Osteoblast (primary cell): ENCODE measurements at places on chromosomes 16 and 17. TPM values are rescaled to one million over a fixed set of nuclear protein-coding genes. Genes with fewer than 3 reads are reported as not detected.
A peak's percentile ranks its signal among the peaks of the same experiment; 100 is the strongest.

TEN1 gene
- 23.2 and 23.6 TPM in 2 replicates for total RNA-seq

DNA sequence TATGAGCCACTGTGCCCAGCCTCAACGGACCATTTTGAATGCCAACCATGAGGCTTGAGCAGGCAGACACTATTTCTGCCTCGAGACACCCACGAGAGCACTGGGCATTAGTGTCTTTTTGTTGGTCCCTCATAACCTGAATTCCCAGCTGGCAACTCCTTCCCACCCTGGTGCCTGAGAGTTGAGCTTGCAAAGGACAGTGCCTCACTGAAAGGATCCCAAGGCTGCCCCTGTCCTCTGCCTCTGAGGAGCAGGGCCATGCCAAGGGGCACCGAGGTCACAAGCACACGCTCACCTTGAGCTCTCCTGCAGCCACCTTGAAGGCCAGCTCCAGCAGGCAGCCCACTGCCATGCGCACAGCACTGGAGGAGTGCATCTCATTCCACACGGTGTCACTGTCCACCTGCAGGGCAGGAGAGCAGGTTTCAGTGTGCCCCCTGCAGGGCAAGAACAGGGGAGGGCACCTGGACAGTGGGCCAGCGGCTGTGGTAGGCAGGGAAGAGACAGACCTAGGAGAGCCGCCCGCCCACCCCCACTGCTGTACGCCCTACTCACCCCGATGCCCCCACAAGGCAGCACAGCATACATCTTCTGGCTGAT is 12.8 kb downstream of the G6PC3 start:
- H3K36me3 ChIP-seq = peaks cover 37% of the 10 kb centered on the region
- H3K4me1 ChIP-seq = peaks cover 37% of the 10 kb centered on the region
- DNase-seq = peak; percentile 56
- H3K4me3 ChIP-seq = no peak overlapping the region
- no peaks in the 10 kb centered on the region for H3K27me3 ChIP-seq
- H3K27ac ChIP-seq = peak overlapping the region; percentile 95

DNA sequence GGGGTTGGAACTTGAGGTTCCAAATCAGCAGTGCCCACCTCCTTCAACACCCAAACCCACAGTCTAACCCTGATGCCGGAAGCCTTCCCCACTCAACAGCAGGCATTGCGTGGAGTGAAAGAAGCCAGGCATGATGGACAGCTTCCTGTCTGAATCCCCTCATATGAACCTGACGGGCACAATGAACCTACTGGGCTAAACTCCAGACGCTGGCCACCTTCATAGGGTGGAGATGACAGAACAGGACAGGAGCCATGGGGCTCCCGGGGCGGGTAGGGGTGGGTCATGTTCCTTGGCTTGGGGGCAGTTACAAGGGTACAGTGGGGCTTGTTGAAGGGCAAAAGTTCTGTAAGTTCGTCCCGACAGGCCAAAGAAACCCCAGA is 460 bp upstream of the HSBP1 start:
- no peak for DNase-seq
- peaks cover 21% of the 10 kb centered on the region for H3K4me1 ChIP-seq
- H3K36me3 ChIP-seq = peaks cover 15% of the 10 kb centered on the region
- H3K4me3 ChIP-seq = peak overlapping the region; percentile 94

DNA sequence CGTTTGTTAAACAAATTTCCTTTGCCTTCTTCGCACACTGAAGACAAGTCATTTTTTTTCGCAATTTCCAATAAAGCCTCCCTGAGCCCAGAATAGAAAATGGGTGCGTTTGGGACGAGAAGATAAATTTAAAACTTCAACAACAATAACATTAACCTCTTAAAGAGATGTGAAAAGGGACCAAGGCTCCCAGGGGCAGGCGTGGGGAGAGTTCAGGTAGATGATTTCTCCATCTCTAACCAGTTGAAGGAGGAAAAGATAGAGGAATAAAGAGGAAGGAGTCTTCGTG is 1.3 kb upstream of the HOXB4 start:
- DNase-seq = no peak
- H3K36me3 ChIP-seq = no peaks in the 10 kb centered on the region
- H3K4me3 ChIP-seq = no peak overlapping the region
- peaks cover 96% of the 10 kb centered on the region for H3K27me3 ChIP-seq
- H3K4me1 ChIP-seq = no peaks in the 10 kb centered on the region

DNA sequence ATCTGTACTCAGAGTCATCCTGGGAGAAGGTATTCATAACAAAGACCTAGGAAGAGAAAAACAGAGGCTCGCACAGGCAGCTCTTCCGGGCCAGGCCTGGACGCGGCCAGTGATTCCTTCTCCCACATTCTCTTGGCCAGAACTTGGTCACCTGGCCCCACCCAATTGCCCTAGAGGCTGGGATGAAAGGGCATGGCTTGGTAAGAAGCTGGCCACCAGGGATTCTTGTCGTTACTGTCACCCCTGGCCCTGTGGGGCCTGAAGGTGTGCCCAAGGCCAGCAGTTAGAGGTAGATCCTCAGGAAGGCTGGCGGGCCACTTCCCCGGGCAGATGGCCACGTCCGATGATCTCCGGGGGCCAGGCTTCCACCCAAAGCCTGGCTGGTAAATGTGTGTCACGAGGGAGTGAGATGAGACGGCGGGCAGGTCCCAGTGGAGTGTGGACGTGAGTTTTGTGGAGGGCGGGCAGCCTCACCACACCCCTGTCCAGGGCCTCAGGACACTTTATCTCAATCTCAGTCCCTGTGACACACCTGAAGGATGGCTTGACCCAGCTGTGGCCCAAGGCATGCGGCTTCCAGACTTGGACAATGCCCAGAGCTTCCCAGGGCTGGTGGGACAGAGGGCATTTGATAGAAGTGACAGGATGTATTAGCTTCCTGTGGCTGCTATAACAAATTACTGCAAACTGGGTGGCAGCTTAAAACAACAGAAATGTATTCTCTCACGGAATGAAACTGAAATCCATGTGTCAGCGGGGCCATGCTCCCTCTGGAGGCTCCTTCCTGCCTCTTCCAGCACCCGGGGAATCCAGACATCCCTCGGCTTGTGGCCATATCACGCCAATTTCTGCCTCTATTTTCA is 66.3 kb upstream of the GSE1 start:
- no peaks in the 10 kb centered on the region for H3K27me3 ChIP-seq
- H3K36me3 ChIP-seq = no peaks in the 10 kb centered on the region
- DNase-seq = no peak
- no peak overlapping the region for H3K4me3 ChIP-seq

CCL1 gene
- not detected in 2 replicates for total RNA-seq

- no peaks in the 10 kb centered on the region for H3K36me3 ChIP-seq
- H3K4me3 ChIP-seq = no peak overlapping the region
- no peak overlapping the region for H3K27ac ChIP-seq
- H3K27me3 ChIP-seq = no peaks in the 10 kb centered on the region
- DNase-seq = peak; percentile 27
Observed at GRCh38 chr16:86990451-86990850, 326.7 kb downstream of the C16orf95 start.

DNA sequence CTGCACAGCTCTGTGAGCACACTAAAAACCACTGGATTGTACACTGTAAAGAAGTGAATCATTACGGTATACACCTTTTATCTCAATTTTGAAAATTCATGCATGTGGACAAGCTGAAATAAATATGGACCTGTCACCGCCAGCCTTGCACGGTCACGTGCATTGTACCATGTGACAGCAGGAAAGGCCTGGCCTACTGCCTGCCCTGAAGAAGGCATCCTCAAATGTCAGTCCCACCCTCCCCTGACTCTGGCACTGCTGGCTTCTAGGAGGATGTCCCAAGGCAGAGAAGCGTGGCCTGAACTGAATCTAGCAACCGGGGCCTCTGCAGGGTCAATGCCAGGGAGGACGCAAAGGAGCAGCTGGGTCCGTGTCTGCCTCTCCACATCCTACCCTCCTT is 34.6 kb downstream of the SLC38A8 start:
- no peaks in the 10 kb centered on the region for H3K36me3 ChIP-seq
- no peak overlapping the region for H3K27ac ChIP-seq
- H3K4me3 ChIP-seq = no peak overlapping the region
- no peaks in the 10 kb centered on the region for H3K4me1 ChIP-seq

- H3K27ac ChIP-seq = no peak overlapping the region
- H3K4me1 ChIP-seq = no peaks in the 10 kb centered on the region
- H3K36me3 ChIP-seq = no peaks in the 10 kb centered on the region
- H3K27me3 ChIP-seq = no peaks in the 10 kb centered on the region
- no peak for DNase-seq
Observed at GRCh38 chr16:79972053-79972704, 371.6 kb upstream of the MAF start.

GRCh38 chr16:55822280-55822810 is 10.6 kb downstream of the CES1 start:
- no peaks in the 10 kb centered on the region for H3K4me1 ChIP-seq
- no peak for DNase-seq
- no peaks in the 10 kb centered on the region for H3K27me3 ChIP-seq
- no peak overlapping the region for H3K4me3 ChIP-seq
- H3K36me3 ChIP-seq = no peaks in the 10 kb centered on the region

DNA sequence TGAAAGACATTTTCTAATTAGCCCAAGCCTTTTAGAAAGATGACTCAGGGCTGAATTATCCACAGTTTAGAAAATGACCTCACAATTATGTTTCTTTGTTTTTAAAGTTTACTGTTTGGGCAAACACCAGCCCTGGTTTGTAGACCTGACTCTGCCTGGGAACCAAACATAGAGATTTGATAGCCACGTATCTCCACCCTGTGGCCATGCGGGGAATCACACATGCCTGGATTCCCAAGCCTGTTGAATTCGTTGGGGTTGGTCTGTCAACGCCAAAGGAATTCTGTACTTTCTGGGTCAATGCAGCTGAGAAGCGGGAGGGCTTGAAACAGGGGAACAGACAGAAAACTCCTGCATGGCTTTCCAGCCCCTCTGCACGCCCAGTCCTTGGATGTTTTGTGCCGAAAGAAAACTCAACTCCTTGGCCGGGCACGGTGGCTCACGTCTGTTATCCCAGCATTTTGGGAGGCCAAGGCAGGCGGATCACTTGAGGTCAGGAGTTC is 26.9 kb downstream of the CD300A start:
- H3K4me1 ChIP-seq = no peaks in the 10 kb centered on the region
- H3K4me3 ChIP-seq = no peak overlapping the region
- H3K36me3 ChIP-seq = no peaks in the 10 kb centered on the region
- H3K27ac ChIP-seq = no peak overlapping the region
- DNase-seq = peak; percentile 89
